ENCODE measurements at places on chromosomes 16 and 17.

DNA sequence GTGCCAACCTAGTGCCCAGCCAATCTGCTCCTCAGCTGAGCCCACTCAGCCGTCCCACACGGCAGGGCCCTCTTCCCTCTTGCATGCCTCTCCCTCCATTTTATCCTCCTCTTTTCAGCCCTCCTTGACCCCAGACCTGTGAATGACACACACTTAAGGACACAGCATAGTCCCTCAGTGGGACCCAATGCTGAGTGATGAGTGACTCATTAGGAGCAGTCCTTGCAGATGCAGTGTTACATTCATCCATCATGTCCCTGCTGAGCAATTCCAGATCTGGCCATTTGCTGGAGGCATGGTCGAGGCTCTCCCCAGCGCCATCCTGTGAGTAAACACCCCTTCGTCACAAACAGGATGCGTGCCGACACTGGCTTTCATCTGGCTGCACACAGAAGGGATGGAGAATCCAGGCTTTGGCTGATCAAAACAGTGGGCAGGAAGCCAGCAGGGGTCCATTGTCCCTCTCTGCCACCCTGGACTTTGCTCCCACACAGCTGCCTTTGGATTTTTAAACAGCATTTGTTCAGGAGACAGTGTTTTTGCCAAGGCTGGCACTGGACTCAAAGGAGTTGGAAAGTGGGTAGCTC is 122.6 kb downstream of the AXIN2 start:
- DNase-seq: no peak

DNA sequence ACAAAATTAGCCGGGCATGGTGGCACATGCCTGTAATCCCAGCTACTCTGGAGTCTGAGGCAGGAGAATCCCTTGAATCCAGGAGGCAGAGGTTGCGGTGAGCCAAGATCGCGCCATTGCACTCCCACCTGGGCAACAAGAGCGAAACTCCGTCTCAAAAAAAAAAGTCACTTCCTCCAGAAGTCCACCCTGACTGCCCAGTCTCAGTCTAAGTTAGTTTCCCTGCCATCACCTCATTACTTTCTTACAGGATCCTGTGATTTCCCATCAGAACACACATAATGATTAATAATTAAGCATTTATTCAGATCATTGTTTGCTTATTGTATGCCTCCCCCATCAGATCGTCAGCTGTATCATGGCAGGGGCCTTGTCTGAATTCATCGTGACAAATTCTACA is 31.6 kb downstream of the ABCC3 start:
- DNase-seq: no peak

- DNase-seq: no peak
Observed at GRCh38 chr17:27906226-27906580, 13.0 kb upstream of the LYRM9 start.

DNA sequence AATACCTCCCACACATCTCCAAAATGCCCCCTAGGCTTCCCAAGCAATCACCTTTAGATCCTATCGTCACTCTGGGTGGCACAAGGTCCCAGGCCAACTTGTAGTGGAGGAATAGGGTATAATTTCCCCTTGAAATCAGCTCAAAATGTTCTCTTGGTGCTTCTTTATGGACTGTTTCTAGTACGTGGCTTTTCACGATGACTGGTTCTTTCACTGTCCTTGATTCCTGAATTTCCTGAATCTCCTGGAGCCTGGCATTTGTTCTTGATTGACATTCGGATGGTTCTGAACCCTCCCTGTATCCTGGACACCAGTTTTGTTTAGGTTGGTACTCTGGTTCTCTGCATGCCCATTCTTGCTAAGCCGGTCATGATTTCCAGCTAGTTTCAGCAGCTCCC is 6.9 kb upstream of the VPS53 start:
- DNase-seq: no peak

- DNase-seq: no peak
Observed at GRCh38 chr17:76612977-76613851, 27.6 kb upstream of the ST6GALNAC2 start.

DNA sequence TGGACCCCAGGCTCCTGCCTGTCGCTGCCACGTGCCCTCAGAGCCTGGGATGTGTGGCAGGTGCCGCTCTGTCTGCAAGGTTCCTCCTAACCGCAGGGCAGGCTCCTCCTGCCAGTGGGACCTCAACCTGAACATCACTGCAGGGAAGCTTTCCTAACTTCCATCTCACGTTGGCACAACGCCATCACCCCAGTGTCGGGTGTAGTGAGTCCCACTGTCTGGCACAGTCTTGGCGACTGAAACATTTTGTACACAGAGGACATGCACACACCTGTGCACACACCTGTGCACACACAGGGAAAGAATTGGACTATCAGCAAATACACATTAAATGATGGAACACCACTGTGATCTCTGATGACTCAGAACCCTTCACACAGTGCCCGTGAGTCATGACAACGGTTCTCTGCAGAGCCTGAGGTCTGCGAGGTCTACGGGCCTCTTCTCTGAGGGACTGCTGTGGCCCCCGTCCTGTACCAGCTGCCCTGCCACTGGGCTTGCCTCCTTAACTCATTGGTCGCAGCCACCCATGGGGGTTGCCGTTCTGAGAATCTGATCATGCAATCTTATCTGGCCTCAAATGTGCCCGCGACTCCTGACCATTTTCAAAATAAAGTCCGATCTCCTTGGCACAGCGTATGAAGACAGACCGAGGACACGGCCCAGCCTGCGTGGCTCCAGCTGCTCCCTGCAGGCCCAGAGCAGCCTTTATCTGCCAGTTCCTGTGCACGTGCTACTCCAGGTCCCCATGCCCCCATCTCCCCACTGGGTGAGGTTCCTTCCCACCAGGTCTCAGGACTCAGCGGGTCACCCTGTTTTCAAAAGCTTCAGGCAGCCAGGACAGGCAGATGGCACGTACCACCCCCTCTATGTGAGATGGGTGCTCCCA is 7.6 kb downstream of the CCDC57 start:
- no peak for DNase-seq

GRCh38 chr16:31033709-31034492 is 543 bp downstream of the STX4 start:
- peak; percentile 89 for DNase-seq

DNA sequence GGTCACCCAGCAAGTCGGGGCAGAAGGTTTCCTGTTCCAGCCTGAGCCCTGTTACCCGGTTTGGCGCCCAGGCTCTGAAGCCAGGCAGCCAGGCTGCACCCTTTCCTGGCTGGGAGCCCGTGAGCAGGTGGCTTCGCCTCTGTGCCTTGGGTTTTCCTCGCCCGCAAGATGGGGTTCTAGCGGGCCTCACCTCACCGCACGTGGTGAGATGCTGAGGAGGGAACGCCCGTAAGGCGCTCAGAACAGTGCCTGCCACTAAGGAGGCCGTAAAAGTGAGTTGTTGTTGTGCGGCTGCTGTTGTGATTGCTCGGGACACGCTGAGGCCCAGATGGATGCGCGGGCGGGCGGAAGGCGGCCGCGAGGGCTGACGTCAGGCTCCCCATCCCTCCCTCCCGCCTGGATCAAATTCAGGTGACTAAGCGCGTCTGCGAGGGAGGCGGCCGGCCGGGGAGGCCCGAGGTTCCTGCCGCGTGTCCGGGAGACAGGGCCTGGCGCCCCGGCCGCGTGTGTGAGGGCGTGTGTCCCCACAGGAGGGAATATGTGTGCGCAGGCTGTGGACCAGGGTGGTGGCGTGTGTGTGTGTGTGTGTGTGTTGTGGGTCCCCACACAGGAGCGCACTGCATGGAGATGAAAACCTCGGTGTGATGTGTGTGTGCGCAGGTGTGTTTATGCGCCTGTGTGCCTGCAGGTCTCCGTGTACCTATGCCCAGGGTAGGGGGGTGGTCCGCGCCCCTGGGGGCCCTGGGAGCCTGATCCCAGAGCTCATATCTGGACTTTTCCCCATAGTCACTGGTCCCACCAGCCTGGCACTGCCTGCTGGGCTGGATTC is 4.3 kb downstream of the CAMKK1 start:
- DNase-seq: no peak

DNA sequence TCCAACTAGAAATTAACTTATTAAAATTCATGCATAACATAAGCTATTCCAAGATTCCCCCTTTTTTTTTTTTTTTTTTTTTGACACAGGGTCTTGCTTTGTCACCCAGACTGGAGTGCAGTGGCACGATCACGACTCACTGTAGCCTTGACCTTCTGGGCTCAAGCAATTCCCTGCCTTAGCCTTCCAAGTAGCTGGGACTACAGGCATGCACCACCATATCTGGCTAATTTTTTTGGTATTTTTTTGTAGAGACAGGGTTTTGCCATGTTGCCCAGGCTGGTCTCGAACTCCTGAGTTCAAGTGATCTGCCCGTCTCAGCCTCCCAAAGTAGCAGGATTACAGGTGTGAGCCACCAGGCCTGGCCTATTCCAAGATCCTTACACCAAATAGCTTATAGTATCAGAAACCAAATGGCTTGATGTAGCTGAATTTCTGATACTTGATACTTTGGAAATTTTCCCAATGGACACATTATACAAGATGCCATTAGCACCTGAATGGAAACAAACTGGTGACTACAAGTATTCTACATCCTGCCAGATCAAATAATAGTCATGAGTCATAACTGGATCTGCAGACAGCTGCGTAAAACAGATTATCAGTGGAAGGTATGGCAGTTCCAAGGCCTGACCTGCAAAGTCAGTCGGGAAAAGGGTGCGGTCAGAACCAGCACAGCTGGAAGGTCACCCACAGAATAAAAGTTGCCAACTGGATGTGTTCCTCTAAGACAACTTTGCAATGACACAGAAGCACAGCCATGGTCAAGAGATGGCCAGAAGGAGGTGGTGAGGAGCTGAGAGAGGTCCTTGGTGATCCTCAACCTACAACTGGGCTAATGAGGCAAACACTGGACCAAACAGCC is 14.5 kb downstream of the TUBG1 start:
- DNase-seq: no peak

DNA sequence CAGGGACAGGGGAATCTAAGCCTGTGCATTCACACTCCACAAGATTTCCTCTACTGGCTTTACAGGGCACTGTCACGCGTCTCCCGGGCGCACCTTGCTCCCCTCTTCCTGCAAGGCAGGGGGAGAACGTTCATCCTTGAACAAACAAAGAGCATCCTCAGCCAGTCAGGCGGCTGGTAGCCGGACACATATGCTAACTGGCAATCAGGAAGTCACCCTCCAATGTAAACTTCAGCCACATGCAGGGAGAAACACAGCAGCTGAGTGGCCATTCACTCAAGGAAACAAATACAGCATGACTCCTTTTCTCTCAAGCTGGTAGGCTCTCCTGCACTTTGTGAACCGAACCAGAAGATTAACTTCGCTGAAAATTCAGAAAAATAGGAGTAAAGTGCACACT is 10.8 kb upstream of the HSBP1 start:
- no peak for DNase-seq

- no peak for DNase-seq
Observed at GRCh38 chr17:69501591-69502468, 87.3 kb downstream of the MAP2K6 start.
